Suppressor macrophage treated with lipopolysaccharide for 4 hours (primary cell): ENCODE measurements at places on chromosomes 12 and 14.
A peak's percentile ranks its signal among the peaks of the same experiment; 100 is the strongest.

- no peak for DNase-seq
These were observed 25.1 kb downstream of the GPR65 start for GRCh38 chr14:88030079-88030478.

- no peak for DNase-seq
These were observed 129.9 kb downstream of the KCNA5 start for GRCh38 chr12:5173511-5174011.

DNA sequence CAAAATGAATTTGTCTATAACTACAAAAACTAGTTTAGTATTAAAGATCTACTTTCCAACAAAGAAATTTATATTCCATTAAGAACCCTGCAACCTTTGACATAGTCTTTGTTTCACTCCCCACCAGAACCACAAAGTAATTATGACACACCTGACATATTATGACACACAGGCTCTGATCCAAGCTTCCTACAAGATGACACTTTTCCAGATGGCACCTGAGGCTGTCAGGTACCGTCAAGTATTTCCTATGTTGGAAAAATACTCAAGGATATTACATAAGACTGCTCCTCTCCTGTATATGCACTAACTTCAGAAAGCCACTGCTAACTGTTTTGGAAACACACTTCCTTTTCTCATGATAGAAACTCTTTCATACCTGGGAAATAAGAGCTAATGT is 38.9 kb downstream of the STXBP6 start:
- no peak for DNase-seq

DNA sequence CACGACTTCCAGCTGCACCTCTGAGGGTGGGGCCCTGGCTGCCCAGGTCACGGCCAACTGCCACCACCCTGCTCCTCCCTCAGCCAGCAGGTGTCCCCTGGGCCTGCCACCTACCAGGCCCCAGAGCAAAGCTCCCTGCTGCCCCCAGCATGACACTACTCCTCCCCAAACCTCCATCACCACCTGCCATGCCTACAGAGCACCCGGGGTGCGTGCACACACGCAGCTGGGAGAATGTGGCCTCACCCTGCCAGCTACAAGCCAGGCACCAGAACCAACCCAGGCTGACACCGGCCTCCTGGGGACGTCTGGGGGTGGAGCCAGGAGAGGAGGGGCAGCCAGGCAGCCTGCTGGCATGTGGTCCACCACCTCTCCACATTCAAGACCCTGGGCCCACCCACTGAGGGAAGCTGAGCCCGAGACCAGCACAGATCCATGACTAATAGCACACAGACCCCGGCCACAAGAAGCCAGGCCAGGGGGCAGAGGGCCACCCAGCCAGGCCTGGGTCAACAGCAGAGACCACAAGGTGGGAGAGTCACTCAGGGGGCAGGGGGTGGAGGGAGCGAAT is 3.4 kb downstream of the JAG2 start:
- no peak for DNase-seq

- peak; percentile 65 for DNase-seq
These were observed 46.7 kb downstream of the LRRC74A start for GRCh38 chr14:76872796-76873432.

DNA sequence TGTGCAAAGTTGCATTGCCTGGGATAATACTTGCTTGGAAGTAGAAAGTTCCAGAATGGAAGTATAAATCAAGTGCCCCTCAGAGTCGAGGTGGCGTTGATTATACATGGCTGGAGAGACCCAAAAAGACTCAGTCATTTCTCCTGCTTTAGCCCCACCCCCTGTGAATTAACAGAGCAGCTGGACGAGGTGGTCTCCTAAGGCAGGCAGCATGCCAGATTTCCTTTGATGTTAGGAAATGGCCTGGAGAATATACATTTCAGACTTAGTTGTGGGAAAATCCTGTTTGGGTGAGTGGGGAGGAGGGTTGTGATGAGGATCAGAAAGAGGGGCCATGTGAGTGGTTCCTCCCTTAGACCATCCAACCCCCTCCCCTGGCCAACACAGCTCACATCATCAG is 406.1 kb upstream of the TMPO start:
- no peak for DNase-seq

GRCh38 chr12:55720071-55720564 is at the start of gene RDH5:
TSS of gene RDH5 (plus strand) at chr12:55720393. CDS start at chr12:55721185, 792 bp downstream.
- DNase-seq, result no peak

DNA sequence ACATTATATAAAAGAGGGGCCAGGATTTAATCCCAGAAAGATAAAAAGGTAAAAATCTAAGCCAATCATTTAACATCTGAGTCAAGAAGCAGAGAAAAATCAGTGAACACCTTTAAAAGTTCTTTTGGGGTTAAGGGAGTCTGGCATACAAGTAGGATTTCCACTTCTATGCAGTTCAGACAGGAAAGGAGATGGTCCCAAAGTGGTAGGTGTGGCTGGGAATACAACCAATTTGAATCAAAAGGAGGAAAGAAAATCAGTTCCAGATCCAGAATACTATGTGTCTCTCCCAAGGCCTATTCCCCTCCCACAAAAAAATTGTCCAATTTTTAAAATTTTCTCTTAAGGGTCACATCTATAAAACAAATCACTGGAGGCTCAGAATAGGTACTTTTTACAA is 167.4 kb downstream of the PHLDA1 start:
- no peak for DNase-seq

GRCh38 chr12:31804185-31804504 is 75.3 kb upstream of the AMN1 start:
- no peak for DNase-seq

DNA sequence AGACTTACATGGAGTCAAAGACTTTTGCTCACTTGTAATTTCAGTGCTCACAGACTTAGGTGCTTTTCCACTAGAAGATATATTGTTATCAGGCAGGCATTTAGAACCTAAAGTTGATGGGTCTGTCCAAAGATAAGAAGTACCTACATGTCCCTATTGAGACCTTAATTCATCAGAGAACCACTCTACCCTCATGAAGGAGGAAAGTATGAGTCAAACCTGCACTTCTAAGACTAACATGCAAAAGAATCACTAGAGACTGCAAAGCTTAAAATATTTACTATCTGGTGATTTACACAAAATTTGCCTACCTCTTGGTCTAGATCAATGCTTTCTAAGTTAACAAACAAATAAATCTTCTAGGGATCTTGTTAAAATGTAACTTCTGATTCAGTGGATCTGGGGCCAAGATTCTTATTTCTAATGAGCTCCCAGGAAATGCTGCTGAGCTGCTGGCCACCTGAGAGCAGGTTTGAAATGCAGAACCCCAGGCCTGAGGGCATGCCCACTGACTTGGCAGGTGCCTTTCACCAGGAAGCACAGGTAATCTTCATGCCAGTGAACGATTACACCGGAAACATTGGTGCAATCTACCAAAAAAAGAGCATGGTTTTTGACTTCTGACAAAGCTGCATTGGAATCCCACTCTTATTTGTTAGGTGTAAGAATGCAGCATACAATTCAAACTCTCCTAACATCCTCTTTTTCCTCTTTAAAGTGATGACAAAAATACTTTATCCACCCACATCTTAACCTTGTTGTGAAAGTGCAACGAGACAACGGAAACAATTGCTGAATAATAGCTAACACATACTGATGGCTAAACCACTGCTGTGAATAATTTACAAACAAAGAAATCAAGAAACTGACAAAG is 214.2 kb downstream of the ADAMTS20 start:
- DNase-seq, result peak; percentile 36

- peak; percentile 69 for DNase-seq
These were observed 159.9 kb upstream of the NOS1 start for GRCh38 chr12:117521346-117521745.

DNA sequence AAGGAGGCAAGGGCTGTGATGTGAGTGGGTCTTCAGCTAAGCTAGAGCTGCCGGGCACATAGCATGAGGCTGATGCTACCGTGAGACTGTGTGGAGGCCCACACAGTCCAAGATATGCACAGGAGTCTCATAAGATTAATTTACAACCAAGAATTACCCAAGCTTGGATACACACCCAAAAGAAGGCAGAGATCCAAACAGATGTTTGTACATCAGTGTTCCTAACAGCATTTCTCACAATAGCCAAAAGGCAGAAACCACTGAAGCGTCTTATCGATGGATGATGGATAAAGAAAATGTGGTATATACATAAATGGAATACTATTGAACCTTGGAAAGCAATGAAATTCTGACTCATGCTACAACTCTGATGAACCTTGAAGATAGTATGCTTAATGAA is 40.8 kb upstream of the RIC8B start:
- DNase-seq, result no peak

DNA sequence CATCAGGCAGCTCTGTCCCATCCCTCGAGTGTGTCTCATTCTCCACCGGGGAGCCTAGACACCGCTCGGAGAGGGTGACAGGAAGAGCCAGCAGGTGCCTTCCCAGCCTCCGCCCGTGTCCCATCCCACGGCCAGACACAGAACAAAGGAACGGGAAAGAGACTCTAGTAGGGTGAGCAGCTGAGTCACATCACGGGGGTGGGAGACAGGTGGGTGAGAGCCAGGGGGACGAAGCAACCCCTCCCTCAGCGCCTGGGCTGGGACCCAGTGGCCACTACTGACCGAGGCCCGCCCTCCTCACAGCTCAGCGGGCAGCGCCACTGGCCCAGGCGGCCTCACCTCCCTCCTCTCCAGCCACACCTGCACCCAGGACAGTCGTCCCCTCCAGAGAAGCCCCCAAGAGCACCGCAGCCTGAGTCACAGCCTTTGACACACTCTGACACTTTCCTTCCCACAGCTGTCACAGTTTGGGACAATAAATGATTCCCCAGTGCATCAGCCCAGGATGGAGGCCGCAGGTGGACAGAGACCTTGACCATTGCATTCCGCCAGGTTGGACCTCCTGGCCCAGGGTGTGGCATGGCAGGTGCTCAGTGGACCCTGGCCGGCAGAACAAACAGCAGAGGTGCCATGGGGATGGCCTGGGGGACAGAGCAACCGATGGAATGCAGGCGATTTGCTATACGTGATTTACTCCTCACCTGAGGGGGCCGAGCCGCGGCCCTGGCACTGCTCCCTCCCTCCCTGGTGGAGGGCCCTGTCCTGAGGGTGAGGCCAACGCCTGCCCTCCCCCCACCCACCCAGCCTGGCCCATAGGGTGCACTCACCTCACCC is 45.4 kb upstream of the GALNT9 start:
- DNase-seq, result no peak

DNA sequence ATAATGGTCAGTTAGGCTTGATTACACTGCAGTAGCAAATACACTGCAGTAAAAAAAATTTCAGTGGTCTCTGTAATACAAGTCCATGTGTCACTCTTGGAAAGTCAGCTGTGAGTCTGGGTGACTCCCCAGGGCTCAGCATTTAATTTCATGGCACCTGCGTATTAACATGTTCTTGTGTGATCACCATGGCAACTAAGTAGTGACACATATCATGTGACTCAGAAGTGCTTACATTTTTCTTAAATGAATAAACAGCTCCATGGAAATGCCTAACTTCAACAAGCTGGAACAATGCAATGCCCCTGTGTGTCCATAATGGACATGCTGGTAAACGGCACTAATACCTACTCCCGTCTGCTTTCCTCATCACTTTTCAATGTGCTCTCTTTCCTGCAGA is 88.5 kb upstream of the ANO4 start:
- DNase-seq, result no peak

GRCh38 chr14:22194664-22195063 is 394.4 kb downstream of the DAD1 start:
- no peak for DNase-seq

GRCh38 chr12:93168751-93169150 is 209.0 kb upstream of the NUDT4 start:
- no peak for DNase-seq

GRCh38 chr14:42323426-42323825 is 716.8 kb downstream of the LRFN5 start:
- DNase-seq, result peak; percentile 11

DNA sequence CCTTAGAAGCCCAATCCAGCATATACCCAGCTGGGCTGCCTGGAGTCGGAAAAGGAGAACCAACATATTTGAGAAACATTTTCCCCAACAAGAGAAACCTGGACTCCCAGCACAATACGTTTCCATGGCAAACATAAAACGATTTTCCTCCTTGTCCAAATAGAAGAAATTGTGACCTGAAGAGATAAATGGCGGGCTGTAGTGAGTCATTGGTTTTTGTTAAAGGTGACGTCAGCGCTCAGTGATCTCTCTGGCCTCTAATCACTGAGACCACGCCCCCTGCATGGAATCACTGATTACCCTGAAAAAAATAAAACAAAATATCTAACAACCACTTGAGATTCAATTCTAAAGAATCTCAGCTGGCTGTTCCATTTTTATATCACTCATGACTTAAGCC is 6.0 kb downstream of the CCDC60 start:
- DNase-seq, result no peak

GRCh38 chr12:125194163-125194773 is 129.0 kb downstream of the AACS start:
- DNase-seq, result no peak

GRCh38 chr12:47223848-47224213 is 144.1 kb upstream of the AMIGO2 start:
- DNase-seq, result peak; percentile 21

DNA sequence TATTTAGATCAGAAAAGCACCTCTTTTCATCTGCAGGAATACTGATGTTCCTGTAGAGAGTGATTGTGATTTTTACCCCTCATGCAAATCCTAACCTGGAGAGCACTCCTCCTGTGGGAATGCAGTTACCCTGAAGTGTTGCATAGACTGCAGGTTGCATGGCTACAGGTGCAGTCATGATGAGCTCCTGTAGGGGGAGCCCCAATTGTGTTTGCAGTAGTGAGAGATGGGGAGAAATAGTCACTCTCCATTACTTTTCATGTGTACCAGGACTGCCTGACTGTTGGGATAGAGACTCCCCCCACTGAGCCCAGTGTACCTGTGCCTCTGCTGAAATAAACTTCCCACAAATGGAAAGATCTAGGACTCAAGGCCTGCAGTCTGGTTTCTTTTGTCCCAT is 1086.5 kb downstream of the SLC6A15 start:
- DNase-seq, result peak; percentile 32

DNA sequence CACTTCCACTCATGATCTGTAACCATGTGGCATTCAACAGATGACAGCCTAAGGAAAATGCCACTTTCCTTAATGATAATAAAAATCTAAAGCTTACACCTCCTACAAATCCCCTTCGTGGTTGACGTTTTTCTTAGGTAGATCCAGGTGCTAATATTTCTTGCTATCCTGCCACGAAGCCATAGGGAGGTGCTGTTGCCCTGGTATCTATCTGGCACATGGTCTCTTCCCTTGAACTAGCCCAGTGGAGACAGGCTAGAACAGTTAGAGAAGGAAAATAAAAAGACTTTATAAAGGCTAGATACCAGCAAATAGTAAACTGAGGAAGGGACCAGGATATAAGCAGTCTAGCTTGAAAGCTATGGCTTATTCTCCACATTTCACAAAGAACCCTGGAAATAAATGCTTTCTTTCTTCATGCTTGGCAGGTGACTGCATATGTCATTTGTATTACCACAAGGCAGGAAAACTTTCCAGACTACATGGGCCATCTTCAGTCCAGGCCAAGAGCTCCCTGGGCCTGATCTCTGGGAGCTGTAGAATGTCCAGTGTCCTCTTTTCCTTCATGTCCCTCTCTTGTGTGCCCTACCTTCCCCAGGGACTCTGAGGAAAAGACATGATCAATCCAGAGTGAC is 15.3 kb downstream of the SPIC start:
- no peak for DNase-seq
